ENCODE measurements at places on chromosomes 2 and 18.

- no peak for DNase-seq
These were observed 111.3 kb upstream of the TCF4 start for GRCh38 chr18:55699233-55699765.

DNA sequence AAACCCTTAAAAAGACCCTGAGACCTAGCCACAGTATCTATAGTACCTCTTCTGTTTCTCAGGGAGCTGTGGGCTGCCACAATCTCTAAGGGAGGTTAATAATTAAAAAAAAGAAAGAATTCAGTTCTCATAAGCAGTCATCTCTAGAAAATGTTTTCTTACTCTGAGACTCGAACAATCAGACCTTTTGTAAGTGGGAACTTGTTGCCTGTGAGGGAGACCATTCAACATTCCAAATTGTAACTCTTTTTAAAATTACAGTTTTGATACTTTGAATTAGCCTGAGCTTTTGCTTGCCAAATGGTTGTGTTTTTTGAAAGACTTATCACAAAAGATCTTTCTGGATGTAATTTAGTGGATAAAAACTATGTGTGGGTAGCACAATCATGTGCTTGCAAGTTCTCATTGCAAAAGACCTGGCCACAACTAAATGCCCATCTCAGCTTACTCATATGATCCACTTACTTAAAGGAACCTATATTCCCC is 33.3 kb downstream of the IL1R2 start:
- no peak for DNase-seq

- no peak for DNase-seq
These were observed 108.9 kb downstream of the CLIP4 start for GRCh38 chr2:29223851-29224692.

- no peak for DNase-seq
These were observed 13.2 kb downstream of the LRRFIP1 start for GRCh38 chr2:237640493-237640998.

DNA sequence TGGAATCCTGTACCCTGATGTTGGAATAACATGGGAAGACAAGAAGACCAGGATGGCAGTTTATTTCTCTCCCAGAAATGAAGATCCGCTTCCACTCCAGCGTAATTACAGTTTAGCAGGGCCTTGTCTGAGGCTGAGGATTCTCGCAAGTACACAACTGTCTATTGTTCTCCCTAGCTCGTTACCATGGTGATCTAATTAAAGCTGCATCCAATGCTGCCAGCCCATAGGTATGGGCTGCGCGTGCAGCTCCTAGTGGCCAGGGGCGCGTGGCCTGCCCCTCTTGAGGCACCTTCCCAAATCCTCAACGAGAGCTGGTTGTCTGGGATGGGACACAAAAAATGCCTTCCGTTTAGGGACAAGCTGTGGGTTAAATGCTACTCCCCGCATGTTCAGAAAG is 344.9 kb downstream of the CYRIA start:
- no peak for DNase-seq

DNA sequence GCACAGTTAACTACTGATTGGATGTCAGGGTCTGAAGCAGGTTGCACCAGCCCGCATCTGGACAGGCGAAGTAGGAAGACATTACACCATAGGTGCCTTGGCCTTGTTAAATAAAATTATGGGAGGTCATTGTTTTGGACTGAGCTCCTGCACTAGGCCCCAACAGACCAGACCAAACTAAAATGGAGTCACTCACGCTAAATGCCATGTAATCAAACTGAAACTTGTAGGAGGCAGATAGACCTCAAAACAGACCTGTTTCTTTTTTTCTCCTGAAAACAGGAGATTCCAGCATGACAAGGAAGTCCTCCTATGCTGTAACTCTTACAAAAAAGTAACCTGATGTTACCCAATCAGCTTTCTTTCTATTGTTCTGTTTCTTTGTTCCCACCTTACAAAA is 15.5 kb upstream of the NFU1 start:
- DNase-seq, result no peak

GRCh38 chr2:121527009-121527682 is 3.5 kb upstream of the RNU4ATAC start:
- no peak for DNase-seq

DNA sequence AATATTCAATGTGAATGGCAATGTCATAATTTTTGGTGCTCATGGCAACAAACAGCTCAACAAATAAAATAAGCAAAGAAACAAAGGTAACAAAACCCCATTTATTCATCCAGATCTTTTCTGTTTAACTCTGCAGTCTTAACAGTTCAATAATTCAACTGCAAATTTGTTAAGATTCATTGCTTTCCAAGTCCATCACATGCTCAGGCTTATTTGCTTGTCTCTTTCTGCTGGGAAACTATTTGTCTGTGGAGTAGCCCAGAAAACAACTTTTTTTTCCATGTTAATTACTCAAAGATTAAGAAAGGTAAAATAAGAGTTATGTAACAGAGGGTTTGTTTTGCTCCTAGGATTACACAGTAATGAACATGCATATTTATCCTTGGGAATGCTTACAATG is 92.6 kb upstream of the PNPT1 start:
- no peak for DNase-seq

DNA sequence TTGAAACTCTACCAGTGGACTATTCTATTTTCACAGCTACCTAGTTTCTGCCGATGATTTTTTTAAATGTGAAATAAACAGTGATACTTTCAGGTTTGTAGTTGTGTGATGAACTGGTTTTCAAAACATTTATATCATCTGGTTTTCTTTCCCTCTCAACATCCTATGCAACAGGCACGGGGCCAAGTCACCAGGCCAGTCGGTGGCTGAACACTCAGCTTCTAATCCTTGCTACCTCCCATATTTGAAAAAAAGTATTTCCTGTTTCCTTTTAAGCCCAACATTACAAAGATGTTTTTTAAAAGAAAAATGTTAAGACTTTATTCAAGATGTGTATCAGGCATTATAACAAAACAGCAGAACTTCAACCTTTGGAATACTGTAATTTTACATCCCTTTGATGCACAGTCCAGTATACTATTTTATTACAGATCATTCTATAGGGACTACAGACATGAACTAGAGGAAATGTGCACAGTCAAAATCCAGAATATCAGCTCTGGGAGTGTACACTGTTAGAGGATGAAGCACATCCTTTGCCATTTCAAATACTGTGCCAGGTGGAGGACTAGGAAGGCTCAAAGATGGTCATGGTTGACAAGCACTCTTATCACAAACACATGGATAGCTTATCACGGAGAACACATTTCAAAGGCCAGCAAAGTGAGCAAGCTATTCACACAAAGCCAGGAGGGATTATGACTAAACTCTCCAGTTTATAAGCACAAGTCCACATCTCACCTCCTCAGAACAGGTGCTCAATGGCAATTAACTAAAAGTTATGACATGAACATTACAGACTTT is 14.6 kb downstream of the MRPL35 start:
- no peak for DNase-seq

GRCh38 chr2:5706717-5707455 is 14.7 kb downstream of the SOX11 start:
- DNase-seq, result no peak

GRCh38 chr2:68813596-68813995 is 57.6 kb downstream of the BMP10 start:
- DNase-seq, result no peak

- no peak for DNase-seq
These were observed 46.9 kb upstream of the CD28 start for GRCh38 chr2:203659331-203660049.

DNA sequence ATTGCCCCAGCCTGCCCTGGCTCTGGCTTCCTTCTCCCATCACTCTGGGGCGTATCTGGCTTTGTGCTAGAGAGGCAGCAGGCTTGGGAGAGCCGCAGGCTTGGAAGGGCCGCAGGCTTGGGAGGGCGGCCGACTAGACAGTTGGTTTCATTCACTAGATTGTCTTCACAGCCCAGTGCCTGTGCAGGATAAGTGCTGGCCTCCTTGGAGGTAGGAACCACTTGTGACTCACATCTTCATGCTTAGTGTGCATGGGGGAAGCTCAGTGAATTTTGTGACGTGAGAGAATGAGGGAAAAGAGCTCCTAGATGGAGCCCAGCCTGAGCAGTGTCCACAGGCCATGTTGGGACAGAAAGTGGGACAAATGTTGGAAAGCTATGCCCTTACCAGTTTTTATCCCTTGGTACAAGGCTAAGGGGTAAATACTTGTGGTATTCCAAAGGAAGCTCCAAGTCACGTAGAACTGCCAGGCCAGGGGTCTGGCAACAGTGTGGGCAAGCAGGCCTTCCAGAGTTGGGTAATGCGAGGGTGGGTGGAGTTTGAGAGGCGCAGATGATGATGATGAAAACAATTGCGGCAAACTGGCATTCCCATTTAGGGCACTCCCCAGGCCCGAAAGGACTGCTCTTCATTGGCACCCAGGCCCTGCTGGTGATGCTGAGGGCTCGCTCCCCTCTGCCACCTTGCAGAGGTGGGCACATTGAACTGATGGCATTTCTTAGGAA is 100.1 kb downstream of the DDX1 start:
- no peak for DNase-seq

DNA sequence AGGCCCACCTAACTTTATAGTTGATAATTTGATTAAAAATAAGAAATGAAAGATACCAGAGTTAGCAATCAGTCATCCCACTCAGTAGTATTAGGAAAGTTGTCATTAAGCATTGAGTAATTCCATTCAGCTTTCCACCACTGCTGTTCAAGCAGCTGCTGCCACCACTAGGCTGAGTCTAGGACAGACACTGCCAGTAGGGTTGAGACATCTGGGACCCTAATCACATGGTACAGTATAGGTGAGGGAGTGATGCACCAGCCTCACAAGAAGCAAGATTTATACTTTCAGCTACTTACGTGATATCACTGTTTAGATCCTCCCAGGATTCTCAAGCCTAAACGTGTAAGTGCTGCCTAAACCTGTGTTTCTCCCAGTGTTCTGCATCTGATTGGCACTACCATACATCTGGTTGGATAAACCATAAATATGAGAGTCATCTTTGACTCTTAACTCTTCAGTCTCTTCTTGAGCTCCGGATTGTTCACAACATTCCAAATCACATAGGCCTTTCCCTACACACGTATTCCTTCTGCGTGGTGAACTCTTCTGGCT is 3.2 kb downstream of the UBXN4 start:
- DNase-seq, result no peak

DNA sequence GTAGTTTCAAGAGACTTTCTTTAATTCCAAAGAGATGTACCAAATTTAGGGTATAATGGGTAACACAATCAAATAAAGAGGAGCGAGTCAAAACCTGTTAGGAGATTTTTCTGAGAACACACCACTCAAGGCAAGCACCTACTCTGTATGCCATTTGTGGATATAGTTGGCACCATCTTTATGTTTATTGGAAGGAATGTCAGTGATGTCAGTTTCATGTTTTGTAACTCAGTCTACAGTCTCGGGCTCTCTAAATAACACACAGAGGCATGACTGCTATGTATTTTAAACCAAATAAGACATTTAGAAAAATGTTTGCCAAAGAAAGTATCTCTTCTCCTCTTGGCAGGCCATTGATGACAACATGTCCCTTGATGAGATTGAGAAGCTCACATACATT is 59.7 kb downstream of the CPS1 start:
- DNase-seq, result no peak

GRCh38 chr2:33785201-33786106 is 186.4 kb upstream of the FAM98A start:
- no peak for DNase-seq

- DNase-seq, result no peak
These were observed 43.9 kb upstream of the BCL11A start for GRCh38 chr2:60597346-60597745.

GRCh38 chr18:56483386-56483785 is 155.0 kb downstream of the TXNL1 start:
- DNase-seq, result no peak

DNA sequence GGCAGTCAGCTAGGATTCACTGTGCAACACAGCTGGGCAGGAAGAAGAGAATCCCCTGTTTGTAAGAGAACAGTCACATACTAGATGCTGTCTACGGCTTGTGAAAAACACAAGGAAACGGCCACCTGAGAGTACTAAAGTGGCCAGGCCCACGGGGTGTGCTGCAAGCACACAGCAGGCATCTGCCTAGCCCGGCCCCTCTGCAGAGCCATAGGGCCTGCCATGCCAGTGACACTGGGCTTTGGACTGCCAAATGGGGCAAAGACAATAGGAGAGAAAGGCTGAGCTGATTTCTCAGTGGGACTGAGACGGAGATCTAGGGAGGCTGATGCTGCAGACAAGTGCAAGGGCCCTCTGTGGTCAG is 10.3 kb downstream of the TUBB6 start:
- DNase-seq, result no peak

- DNase-seq, result no peak
These were observed 100.6 kb downstream of the SMAD2 start for GRCh38 chr18:47829831-47830230.

GRCh38 chr2:186427970-186428369 is 58.1 kb upstream of the ZC3H15 start:
- DNase-seq, result no peak

- DNase-seq, result no peak
These were observed 45.2 kb downstream of the FAM168B start for GRCh38 chr2:131047920-131048560.

- no peak for DNase-seq
These were observed 189.6 kb upstream of the RMP24 start for GRCh38 chr18:35782926-35783325.

DNA sequence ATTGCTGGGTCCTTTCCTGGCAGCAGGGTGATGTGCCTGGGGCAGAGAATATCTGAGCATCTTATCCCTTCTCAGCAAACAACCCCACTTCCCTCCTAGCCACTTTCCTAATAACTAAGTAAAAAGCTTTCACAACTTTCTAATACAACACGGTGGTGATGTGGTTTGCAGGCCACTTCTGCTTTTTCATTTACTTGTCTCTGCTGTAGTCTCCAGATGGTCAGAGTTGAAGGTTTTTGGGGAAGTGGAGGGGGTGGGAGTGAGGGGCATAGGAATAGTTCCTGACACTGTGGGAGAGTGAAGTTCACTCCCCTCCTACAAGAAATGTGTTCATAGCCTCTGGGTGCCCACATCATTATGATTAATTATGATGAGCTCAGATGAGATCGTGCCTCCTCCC is 11.6 kb downstream of the OXER1 start:
- no peak for DNase-seq

GRCh38 chr2:215611609-215612386 is 175.9 kb upstream of the FN1 start:
- DNase-seq, result no peak

- no peak for DNase-seq
These were observed 467 bp upstream of the WDR35 start for GRCh38 chr2:19990416-19990728.
